ENCODE measurements at places on chromosomes 4 and X.

GRCh38 chr4:70749313-70749712 is 27.5 kb downstream of the RUFY3 start:
- DNase-seq = no peak

DNA sequence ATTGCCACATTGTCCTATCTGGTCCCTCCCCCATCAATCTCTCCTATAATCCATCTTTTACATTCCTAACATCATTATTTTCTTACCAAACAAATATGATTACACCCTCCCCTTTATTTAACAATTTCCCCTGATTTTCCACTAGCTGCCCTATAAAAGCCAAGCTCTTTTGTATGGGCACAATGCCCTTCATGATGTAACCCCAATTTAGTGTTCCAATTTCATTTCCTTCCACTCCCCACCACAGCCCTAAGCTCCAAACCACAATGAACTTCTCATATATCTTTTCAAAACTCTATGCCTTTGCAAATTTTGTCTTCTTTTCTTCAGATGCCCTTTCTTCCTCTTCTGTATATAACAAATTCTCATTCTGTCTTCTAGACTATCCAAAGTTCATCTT is 39.5 kb upstream of the PTPN13 start:
- DNase-seq = no peak

GRCh38 chr4:61223385-61223784 is 23.3 kb downstream of the ADGRL3 start:
- DNase-seq = no peak

- DNase-seq = no peak
These were observed 5.9 kb downstream of the UGDH start for GRCh38 chr4:39521253-39521919.

DNA sequence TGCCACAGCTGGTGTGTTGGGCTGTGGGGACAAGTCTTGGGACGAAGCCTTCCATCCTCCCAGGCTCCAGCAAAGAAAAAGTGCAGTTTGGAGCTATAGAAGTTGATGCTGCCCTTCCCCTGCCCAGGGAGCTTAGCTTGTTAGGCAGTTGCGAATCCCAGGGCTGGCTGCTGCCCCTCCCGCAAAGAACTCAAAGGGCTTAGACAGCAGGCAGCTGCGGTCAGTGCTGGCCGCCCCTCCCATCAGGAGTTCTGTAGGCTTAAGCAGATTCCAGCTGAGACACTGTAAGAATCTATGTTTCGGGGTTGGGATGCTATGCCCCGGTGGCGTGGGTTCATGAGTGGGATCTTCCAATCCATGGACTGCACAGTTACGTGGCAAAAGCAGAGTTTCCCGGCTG is 956.7 kb downstream of the GLUD2 start:
- no peak for DNase-seq

- DNase-seq = no peak
These were observed 71.3 kb upstream of the PGRMC2 start for GRCh38 chr4:128358913-128359279.

DNA sequence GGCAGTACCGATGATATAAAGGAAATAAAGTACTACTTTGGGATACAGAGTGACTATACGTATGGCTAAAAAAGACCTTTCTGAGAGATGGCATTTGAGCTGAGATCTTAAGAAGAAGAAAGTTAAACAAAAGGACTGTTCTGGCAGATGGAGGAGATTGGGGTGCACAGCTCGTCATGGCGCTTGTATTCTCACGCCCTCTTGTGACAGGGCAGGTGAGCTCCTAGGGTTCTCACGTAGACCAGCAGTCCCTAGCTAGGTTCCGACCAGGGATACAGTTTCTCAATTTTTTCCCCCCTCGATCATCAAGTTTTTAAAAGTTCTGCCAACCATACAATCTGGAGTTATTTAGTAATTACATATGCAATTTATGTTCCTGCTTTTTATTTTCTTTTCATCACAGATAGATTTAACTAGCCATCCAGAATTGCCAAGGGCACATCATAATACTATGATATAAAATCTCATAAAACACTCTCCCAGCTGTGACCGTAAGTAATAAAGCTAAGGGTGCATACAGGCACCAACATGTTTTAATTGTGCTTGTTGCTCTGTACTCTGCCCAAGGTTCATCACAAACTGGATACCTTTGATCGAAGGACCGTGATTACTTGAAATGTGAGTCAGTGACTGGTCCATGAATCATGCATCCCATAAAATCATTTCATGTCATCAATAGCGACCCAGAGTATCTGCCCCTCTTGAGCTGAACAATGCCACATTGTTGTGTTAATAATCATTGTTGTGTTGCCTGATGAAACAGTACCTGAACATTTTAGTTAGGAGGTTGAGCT is 69.4 kb upstream of the ZNF518B start:
- DNase-seq = no peak

- no peak for DNase-seq
These were observed 34.5 kb downstream of the SPINK2 start for GRCh38 chr4:56786955-56787354.

GRCh38 chrX:30904632-30905031 is 15.6 kb upstream of the TAB3 start:
- no peak for DNase-seq

DNA sequence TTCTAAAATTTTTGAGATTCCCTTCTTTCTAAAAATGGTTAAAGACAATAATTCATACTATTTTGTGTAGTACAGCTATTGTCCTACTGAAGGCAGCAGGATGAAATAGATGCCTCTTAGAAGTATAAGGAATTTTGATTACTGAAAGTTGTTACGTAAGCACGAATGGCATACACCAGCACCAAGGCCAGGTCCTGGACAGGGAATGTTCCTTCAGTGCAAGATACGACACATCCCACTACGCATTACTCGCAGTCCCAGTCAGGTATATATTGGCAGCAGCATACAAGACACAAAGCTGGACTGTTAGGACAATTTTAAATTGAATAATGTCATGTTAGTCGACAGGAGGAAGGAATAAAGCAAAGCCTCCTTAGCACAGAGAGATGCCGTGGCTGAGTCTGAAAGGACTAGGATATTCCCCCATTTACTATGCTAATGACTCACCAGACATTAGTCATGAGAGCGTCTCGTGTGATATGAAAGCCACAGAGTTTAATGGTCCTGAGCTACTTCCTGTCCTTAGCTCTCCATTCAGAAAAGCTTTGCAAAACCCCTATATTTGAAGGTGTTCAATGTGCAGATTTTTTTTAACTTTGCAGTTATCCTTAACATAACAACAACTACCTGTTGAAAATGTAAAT is 504.3 kb downstream of the FAM133A start:
- DNase-seq = no peak

GRCh38 chrX:68997911-68998310 is 167.3 kb downstream of the PJA1 start:
- no peak for DNase-seq

DNA sequence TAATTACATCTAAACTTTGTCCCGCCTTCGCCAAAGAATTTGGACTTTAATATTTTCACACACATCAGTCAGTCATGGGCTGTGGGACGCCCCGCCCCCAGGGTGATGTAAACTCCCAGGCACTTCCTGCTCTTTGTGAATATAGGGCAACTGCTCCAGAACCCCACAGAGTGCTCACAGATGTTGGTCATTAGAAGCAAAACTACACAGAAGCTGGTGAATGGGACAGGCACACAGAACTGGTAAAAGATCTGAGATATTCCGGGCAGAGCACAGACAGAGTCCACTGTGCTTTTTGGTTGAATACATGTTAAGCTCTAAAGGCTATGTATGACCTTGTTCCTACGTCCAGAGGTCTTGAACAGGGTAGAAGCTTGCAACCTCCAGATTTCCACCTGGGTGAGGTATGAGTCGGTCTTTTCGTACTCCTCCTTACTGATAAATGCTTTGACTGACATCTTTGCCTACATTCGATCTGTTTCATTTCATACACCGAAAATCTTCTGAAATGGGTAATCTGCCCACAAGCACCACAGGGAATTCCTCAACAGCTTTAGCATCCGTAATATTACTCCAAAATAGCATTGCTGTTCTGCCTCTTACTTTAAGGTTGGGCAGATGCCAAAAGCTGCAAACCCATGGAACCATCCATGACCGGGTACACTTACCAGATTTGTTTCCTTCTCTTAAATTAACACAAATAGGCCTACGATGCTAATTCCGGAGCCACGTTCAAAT is 144.6 kb downstream of the AMELX start:
- DNase-seq = no peak

GRCh38 chr4:168880072-168880675 is 129.9 kb downstream of the CBR4 start:
- no peak for DNase-seq

- no peak for DNase-seq
These were observed 14.9 kb upstream of the PDZD4 start for GRCh38 chrX:153845195-153845594.

- DNase-seq = no peak
These were observed 8.0 kb upstream of the CISD2 start for GRCh38 chr4:102860611-102861324.

All from bone marrow (tissue), 2 donors.